Stimulated activated CD8-positive, alpha-beta memory T cell treated with anti-CD3 and anti-CD28 coated beads, Interleukin-2, amount 100 ng/mL, for 1 hour (primary cell): ENCODE measurements at places on chromosomes 2 and 18.

DNA sequence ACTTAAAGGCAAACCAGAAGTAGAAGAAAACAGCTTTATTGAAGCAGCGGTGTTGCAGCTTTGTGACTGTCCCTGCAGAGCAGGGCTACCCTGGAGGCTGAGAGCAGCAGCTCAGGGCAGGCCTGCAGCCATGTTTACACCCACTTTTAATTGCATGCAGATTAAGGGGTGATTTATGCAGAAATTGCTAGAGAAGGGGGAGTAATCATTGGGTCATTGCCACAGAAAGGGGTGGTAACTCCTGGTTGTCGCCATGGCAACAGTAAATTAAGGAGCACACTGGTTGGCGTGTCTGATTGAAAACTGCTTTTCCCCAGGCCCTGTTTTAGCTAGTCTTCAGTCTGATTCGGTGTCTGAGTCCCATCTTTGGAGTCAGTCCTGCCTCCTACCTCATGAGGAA lies 195.4 kb upstream of the HDAC4 start:
- DNase-seq, result no peak

- no peak for DNase-seq
Observed at GRCh38 chr2:42010743-42011298, 37.0 kb upstream of the PKDCC start.

- DNase-seq, result no peak
Observed at GRCh38 chr2:26642429-26642828, 1.3 kb upstream of the CIB4 start.

- DNase-seq, result no peak
Observed at GRCh38 chr2:11437602-11438001, 28.4 kb downstream of the E2F6 start.

- DNase-seq, result peak; percentile 68
Observed at GRCh38 chr2:134917888-134918525, 615 bp upstream of the CCNT2 start.

- no peak for DNase-seq
Observed at GRCh38 chr2:114384441-114384840, 58.0 kb upstream of the DPP10 start.

GRCh38 chr18:25535495-25535894 lies 183.5 kb upstream of the ZNF521 start:
- DNase-seq, result no peak

DNA sequence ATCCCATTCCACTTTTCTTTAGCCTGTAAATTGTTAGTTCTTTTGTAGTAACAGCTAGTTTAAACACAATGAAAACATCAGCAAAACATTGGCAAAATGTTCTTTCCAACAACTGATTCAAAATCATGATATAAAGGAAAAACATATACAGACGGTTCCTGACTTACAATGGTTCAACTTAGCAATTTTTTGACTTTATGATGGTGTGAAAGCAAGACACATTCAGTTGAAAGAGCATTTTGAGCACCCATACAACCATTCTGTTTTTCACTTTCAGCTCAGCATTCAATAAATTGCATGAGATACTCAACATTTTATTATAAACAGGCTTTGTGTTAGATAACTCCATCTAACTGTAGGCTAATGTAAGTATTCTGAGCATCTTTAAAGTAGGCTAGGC lies 185.1 kb downstream of the NOL4 start:
- no peak for DNase-seq
